ENCODE measurements at places on chromosomes 6 and 20.

DNA sequence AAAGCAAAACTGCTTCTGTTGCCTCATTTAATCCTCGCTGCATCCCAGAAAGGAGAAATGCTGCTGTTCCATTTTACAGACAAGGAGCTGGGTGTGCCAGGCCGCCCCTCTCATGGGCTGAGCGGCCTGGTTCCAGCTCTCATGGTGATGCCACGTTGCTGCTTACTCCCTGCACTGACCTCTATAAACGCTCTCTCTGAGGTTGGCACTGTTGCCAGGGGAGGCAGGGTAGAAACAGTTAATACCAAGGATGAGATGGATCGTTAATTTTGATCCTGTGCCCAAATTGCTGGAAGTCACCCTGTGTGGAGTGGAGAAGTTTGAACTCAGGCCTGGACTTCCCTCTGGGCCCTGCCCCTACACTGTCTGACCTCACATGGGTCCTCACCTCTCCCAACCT is 25.6 kb downstream of the SIRPA start:
- no peak for DNase-seq

- DNase-seq = no peak
These were observed 189.9 kb upstream of the PRDM1 start for GRCh38 chr6:105896052-105896820.

- DNase-seq = no peak
These were observed 28.3 kb downstream of the PREX1 start for GRCh38 chr20:48799328-48800105.

DNA sequence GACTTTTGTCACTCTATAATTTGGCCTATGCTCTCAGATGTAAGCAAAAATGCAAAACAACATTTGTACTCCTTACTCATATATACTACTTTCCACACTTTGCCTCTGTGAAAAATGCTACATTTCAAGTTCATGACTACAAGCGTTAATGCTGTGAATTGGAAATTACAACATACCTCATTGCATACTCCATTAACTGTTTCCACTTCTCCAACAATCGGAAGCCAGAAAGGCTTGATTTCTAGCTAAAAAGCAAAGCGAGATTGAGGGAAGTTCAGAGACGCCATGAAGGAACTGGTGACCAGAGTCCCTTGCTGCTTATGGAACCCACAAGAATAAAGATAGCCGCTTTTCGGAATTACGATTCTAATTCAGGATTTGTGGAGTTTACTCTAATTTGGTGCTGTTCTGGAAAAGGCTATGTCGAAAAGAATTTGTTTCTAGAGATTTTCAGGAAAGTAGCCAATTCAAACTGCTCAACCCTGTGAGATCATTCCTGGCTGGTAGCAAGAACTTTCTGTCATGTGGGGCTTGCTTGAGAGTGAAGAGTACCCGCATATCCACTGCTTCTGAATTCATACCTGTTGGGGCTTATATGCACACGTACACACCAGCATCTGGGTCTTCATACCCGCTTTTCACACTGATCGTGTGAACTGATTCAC is 98.0 kb upstream of the CITED2 start:
- no peak for DNase-seq

- peak; percentile 82 for DNase-seq
These were observed 1.8 kb downstream of the RIPOR2 start for GRCh38 chr6:24933868-24934401.

- no peak for DNase-seq
These were observed 16.2 kb downstream of the LATS1 start for GRCh38 chr6:149701714-149702113.

DNA sequence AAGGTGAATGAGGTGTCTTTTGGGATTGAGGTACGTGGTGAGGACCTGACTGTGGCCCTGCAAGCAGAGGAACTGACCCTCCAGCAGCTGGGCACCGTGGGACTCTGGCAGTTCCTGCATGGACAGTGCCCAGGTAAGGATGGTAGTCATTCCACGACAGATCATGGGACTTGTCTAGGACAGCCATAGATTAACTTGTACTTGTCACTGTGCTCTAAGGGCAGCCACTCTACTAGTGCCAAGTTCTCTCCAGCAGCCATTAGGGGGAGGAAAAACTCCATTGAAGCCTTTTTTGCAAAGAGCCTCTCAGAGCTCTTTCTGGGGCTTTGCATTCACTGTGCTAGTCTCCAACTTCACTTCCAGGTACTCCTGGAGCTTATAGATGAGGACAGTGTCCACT is 20.4 kb downstream of the TAF11 start:
- no peak for DNase-seq

GRCh38 chr6:16766836-16767745 is 5.8 kb upstream of the ATXN1 start:
- no peak for DNase-seq

- no peak for DNase-seq
These were observed 9.8 kb downstream of the XRN2 start for GRCh38 chr20:21312813-21313474.

GRCh38 chr6:145761584-145761983 is 26.3 kb upstream of the EPM2A start:
- DNase-seq = no peak

DNA sequence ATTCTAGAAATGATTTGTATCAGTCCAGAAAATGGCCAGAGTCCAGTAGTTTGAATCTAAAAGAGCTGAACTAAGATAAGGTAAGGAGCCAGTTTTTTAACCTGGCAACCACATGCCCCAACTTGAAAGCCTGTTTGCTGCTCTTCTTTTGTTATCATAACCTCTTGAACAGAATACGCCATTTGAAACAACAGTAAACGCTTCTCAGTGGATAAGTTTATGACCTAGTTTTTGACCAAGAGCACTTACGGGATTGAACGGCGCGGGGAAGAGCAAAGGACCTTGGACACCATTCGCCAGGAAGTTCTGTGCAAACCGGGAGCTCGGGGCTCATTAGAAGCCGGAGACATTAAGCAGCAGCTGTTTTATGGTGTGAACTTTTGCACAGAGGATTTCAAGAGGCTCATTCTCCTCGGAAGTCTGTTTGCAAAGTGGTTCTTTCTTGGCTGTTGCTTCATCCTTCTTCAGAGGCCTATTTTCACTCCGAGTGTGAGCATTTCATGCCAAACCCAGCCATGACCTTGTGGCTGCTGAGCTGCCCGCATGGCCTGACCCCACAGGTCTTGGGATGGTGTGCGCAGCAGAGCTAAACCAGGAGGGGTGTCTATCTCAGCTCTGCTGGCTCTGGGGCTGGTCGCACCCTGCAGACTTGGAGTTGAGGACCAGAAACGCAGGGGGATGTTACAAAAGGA is 215.1 kb downstream of the SOX4 start:
- no peak for DNase-seq

GRCh38 chr6:113318575-113318917 is 538.6 kb upstream of the MARCKS start:
- DNase-seq = no peak

DNA sequence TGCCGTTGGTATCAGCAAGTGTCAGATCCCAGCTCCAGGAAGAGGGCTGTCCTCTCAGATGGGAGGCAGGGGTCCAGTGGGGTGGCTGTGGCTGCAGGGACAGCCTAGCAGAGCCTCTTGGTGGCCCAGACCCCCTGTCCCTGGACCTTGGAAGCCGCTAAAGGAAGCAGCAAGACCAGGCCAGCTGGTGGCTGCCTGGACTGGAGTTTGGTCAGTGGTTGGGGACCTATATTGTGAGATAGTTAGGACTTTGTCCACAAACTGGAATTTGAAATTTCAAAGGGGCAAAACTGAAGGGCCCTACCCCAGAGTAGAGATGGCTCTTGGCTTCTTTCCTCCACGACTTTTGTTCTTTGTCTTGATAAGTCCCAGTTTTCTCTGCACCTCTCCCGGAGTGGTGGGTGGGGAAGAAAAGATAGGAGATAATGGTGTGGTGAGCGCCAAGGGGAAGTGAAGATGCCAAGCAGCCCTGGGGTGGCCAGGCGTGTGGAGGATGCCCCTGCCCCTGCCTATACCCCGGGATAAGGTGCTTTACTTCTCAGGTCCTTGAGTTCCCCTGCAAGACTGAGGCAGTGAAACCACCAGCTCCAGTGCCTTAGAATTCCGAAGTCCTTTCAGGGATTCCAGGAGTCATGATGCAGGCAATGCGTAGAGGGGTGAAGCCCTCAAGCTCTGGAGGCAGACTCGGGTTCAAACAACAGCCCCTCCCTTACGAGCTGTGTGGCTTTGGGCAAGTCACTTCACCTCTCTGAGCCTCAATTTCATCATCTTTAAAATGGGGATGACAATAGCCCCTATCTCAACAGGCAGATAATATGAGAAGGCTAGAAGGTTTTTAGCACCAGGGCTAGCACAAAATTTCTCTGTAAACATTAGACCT is 40.2 kb downstream of the HNF4A start:
- no peak for DNase-seq

DNA sequence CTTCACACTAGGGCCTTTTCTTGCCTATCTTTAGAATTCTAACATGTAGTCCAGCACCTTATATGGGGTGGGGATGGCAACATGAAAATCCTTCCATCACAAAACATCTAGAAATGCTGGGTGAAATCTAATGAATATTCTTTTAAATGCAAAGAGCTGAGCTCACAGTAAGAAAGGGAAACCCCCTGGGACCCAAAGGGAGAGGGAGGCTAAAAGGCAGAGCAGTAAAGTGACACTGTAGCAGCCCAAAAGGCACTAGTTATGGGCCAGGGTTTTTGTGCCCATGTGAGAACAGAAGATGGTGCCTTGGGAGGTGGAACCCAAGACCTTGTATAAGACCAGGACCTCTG is 66.7 kb downstream of the TRAM2 start:
- no peak for DNase-seq

DNA sequence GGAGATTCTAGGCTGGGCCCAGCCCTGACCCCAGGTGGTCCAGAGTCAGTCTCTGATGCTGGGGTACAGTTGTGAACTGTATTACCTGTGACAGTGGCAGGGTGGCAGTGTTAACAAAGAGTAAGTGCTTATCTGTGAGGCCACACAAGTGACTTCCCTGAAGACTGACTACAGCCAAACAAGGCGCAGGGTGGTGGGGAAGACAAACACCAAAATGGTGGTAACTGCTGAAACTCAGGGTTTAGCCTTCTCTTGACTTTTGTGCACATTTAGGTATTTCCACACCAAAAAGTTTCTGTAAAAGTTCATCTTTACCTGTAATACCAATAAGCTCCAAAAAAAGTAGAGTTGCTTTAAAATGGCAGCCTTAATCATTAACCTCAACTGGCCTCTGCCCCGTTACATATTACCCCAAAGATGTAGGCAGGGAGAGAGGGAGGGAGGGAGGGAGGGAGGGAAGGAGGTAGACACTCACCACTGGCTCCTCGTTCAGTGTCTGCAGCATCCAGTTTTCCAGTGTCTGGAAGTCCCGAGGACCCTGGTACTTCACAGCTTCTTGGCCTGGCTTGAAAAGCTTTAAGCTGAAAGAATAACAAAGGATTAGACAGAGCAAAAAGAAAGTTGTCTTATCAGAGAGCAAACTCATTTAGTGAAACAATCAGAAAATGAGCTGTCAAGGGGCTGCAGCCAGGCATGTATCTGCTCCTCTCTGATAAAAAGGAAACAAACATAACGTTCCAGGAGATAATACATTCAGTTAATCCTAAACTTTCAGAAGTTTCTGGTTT is 11.3 kb downstream of the TXNDC5 start:
- DNase-seq = peak; percentile 6

DNA sequence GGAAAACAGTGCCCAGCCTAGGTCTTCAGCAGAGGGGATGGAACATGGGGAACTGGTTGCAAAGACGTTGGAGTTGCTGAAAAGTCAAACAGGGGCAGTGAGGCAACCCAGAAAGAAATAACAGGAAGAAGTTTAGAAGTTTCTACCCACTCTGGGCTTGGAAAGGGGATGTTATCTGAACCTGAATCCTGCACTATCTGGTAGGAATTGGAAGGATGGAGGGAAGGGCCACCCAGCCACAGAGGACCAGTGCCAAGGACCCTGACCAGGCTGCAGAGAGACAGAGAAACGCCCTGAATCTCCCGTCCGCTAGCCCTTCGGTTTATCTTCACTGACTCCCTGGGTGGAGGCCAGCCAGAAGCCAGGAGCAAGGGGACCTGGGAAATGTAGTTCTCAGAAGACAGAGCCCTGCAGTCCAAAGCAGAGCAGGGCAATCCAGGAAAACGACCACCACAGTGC is 217.3 kb upstream of the RREB1 start:
- no peak for DNase-seq

- DNase-seq = no peak
These were observed 61.0 kb downstream of the DZANK1 start for GRCh38 chr20:18405826-18406225.

- DNase-seq = no peak
These were observed 119.7 kb downstream of the MYLK4 start for GRCh38 chr6:2630891-2631571.

DNA sequence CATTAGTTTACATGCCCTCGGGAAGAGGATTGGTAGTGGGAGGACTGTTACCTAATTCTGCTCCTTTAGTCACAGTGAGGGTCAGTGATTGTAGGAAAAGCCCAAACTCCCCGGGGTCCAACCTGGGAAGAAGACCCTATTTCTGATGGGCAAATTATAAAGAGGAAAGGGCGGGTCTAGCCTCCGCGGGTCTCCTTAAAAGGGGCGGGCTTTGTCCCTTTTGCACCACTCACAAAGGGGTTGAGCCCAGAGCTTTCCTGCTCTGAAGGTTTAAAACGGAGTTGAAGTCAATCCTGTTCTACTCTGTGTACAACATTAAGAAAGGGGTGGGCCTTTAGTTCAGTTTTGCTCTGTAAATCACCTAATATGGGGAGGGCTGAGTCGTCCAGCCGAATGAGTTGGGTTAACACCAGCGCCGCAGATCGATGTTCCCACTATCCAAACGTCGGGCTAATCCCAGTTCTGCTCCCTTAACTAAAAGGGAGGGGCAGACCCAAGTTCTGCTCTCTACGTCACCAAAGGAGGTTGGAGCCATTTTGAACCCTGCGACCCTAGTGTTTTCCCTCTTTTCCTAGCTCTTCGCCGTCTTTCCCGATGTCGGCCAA is 920 bp upstream of the RNF5 start:
- no peak for DNase-seq

DNA sequence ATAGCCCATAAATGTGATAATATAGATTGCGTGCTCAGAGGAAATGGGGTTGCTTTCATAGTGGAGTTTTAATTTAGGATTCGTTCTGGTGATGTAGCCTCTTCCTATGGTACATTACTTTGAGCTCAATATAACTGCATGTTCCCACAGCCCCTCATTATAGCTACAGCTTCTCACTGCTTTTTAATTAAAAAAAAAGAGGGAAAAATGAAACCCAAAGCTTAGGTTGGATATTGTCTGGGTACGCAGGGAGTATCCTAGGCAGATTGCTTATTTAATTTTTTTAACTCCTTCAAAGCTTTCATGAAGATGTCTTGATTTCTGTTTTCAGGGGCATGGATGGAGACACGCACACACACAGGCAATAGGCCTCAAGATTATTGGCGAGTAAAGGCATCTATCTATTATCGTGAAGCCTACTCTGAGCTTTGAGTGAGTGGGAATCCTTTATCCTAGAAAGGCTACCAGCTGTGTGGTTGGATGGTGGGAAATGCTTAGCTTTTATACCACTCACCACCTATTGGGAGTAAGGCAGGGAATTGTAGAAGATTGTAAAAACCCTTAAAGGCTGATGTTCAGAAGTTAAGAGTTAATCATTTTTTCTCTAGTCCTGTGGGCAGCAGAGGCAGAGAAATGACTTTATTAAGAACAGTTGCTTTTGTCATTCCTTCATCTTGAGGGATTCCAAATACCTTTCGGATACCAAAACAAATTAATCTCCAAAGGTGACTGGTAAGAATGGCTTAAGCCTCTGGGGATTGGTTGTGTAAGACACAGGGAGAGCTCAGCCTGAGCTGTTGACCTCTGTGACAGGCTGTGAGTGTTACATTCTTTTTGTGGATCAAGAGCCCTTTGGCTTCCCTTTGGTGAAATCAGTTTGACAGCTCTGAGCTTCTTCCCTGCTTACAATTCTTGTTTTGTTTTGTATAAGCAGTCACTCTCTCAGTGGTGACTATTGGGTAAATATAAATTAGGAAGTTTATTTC is 33.4 kb downstream of the CTNNBL1 start:
- DNase-seq = no peak
